SJSA1 (cell line): ENCODE measurements at places on chromosomes 2 and 18.

DNA sequence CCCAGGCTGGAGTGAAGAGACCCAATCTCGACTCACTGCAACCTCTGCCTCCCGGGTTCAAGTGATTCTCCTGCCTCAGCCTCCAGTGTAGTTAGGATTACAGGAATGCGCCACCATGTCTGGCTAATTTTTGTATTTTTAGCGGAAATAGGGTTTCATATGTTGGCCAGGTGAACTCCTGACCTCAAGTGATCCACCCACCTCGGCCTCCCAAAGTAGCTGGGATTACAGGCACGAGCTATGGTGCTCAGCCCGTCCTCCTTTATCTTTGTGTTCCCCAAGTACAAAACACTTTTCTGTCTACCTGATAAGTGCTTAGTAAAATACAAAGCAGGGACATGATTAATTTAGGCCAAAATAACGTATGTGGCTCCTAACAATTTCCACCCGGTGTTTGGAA is 91.2 kb upstream of the STK17B start:
- DNase-seq, result no peak

- DNase-seq, result no peak
Observed at GRCh38 chr2:124804014-124804940, 779.2 kb downstream of the CNTNAP5 start.

- DNase-seq, result no peak
Observed at GRCh38 chr2:206875701-206876100, 63.6 kb upstream of the CPO start.

GRCh38 chr18:79274823-79275222 is 120.9 kb upstream of the NFATC1 start:
- no peak for DNase-seq

DNA sequence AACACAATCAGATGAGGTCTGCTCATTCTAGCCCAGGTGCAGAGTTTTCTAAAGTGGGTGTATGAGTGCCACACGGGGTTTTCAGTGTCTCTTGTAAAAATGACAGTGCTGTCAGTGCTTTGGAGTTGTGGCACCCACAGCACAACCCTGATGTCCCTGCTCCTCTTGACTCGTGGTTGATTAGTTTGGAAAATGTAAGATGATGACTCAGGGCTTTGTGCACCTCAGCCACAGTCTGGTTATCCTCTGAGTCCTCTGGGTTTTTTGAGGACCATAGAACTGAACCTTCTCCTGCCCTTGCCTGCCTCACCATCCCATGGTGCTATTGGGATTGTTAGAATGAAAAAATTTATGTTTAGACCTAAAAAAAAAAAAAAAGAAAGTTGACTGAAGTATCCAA is 105.6 kb downstream of the MYO1B start:
- DNase-seq, result no peak

DNA sequence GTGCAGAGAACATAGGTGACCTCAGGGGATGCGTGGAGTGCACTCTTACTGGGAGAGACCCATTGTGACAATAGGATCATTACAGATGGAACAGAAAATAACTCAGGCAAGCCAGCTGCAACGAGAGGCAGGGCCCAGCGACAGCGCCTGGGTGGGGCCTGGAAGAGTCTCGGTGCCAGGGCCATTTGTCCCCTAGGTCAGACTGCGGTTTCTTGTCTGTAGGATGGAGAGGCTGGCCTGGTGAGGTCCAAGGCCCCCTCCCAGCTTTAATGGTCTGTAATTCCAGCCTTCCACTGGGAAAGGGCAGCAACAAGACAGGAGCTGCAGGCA is 208.6 kb upstream of the APCDD1 start:
- DNase-seq, result no peak

DNA sequence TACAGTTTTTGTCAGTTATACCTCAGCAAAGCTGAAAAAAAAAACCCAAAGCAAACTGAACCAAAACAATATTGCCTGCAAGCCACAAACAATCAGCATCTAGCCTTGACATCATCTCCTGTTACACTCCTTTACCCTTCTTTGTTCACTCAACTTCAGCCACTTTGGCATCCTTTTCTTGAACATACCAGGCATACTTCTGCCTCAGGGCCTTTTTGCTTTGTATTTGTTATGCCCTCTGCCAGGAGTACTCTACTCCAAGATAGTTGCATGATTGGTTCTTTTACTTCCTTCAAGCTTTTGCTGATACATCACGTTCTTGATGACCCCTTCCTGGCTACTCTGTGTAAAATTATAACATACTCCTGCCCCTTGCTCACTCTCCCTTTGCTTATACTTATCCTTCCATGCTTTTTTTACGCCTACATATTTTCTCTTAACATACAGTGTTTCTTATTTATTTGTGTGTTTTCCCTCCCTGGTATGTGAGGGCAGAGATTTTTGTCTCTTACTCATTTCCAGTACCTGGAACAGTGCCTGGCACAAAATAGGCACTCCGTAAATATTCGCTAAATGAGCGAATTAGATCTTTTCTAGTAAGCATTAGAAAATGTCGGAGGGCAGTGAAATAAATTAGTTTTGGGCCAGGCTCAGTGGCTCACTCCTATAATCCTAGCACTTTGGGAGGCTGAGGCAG is 12.7 kb downstream of the ABI2 start:
- DNase-seq, result peak; percentile 81

DNA sequence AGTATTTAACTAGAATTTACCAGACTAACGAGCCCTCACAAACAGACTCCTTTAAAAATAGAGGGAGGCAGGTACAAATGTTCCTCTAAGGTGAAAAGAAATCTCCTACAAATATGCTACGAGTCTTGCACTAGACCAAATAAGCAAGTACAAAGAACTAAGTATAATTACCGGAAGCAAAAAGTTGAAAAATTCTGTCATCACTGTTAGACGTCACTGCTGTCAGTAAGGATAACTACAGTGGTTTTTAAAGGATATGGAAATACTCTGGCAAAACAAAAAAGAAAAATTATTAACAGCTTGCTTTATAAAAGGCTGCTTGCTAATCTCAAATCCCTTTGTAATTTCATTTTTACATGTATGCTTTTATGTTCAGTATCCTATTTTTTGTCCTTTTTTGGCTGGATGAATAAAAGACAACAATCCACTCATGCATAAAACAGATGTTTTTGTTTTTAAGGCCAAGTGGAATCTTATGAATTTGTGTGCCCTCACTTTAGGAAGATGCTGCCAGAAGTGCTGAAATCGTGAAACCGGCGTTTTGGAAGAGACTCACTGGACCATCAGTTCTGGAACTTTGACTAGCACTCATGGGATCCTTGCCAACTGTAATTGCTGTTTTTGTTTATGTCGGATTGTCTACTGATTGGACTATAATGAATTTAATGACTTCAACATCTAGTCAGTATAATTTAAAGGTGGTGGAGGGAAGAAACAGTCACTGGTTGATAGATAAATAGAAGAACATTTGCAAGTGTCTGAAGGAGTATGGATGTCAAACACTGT is 6.7 kb downstream of the ZNF521 start:
- DNase-seq, result no peak

DNA sequence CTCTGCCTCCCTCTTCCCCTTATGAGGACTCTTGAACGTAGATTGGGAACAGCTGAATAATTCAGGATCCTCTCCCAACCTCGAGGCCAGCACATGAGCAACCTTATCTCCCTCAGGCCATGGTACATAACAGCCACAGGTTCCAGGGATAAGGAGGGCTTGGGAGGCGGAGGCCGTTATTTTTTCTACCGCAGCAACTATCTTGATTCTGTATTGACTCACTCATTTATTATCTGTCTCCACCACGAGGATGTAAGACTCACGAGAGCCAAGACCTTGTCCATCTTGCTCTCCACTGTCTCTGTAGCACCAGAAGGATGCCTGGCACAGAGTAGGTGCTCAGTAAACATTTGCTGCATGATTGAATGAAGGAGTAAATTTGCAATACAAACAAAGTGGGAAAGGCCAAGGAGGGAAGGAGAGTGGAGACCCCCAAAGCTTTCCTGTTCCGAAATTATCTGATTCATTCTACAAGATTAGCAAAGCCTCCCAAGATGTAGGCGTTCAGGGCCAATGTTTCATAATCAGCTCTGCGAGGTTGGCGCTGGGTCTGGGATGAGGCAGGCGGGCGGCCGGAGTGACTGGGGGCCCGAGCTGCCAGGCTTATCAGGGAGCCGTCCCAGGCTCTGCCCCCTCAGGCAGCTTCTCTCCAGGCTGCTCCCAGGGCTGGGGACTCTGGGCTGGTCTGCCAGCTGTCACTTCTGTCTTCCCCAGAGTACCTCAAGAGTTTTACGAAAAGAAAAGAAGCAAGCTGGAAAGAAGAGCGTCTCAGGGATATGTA is 31.6 kb downstream of the INPP5D start:
- no peak for DNase-seq

- no peak for DNase-seq
Observed at GRCh38 chr2:149158957-149159356, 120.5 kb downstream of the LYPD6B start.

DNA sequence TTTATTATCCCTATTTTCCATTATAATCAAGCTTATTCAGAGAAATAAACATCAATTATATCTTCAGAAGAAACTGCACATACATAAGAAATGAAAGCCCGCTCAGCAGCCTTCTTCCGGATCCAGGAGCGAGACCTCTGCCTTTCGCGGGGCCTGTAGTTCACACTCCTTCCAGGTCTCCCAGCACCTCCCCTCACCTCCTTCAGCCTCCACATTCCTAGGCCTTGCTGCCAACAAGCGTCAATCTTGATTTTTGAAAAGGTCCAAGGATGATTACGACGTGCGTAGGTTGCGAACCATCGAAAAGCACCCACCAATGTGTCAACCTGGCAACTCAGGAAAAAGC is 355 bp upstream of the KIDINS220 start:
- DNase-seq, result no peak

GRCh38 chr2:103402944-103403343 is 641.1 kb downstream of the TMEM182 start:
- no peak for DNase-seq

GRCh38 chr2:102796337-102796736 is 34.5 kb downstream of the TMEM182 start:
- DNase-seq, result no peak

DNA sequence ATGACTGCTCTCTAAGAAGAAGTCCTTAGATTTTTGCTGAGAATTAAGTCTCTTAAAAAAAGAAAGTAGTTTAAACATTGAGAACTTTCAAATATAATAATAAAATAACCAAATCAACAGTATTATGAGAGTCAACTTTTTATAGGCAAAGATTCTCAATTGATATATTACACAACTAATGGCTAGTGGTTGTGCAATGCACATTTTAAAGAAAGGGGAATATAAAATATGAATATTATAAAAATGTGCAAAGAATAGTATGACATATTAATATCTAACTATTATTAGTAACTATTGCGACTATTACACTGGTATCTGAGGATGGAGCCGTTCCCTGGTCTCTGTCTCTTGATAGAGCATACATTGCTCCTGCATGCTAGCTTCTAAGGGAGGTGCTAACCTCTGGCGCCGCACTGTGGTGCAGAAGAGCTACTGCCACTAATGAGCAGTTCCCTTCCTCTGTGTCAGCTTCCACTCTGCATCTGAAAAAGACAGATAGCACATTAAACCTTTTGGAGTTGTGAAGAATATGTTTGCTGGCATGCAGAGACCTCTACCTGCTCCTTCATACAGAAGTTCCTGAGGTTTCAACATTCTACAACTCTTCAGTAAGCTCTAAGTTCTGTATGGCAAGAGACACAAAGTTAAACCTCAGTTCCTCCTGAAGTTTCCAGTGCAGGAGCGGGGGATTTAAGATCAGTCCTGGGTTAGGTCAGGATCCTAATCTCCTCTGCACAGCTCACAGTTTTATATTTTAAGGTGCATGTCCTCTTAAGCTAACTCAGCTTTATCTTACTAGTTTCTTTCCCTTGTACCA is 3.5 kb upstream of the SLC9A2 start:
- peak; percentile 57 for DNase-seq

- DNase-seq, result no peak
Observed at GRCh38 chr2:237971661-237972060, 4.8 kb downstream of the UBE2F start.

- no peak for DNase-seq
Observed at GRCh38 chr2:38190542-38191218, 114.7 kb upstream of the CYP1B1 start.

DNA sequence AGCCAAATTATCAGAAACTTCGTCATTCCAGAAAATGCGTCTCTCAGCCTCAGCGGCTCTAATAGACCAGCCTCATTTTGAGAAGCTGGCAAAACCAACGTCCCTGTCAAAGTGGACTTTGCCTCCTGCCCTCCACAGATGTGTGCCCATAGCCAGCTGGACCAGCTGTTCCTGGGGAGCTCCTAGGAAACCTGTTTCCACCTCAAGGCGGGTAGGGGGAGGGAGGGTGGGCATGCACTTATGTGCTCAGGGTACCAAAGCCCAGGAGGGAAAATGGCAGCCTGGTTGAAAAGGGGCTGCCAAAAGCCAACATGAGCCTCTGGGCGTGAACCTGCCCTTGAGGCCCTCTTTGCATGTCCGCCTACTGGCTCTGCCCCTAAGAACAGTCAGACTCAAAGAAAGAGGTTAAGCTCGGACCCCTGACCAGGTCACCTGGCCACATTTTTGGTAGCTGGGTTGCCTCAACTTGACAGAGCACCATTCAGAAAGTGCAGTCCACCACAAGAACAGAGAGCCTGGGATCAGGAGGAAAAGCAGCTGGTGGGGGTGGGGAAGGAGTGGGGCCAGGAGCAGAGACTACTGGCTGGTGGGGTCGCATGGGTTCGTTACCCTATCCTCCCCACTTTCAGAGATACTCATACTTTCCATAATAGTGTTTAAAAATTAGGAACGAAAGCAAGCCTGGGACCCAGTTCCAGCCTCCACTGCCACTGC is 3.5 kb downstream of the PER2 start:
- DNase-seq, result no peak

DNA sequence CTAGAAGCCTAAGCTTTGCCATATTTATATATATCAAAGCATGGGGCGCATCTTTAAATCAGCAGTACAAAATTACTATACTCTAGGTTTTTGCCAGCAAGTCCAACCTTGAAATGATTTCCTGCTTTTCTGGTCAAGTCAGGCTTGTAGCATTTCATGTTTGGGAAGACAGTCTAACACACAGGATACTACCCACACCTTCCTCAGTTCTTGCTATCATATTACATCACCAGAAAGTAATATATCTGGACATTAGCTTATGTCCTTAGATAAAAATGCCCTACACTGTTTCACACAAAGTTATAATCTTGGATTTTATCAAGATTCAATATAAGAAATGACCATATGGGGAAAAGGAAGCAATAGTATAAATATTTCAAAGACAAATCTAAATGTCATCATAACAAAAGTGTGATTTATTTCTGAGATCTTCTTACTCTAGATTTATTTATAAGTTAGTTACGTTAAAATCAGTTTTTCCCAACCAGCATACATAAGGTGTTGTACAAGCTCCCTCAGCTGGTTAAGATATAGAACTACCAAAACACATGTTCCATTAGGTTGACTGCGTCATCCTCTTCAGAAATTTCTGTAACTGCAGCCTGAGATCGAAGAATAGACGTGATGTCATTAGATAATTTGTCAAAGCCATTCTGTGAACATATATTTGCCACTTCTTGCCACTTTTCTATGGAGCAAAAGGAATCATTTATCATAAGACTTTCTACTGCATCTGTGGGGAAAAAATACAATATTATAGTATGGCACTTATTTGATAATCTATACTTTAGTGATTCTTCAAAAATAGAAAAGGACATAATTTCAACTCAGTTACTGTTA is 56.6 kb downstream of the CLHC1 start:
- peak; percentile 38 for DNase-seq

GRCh38 chr2:230680463-230681170 is 32.0 kb upstream of the CAB39 start:
- no peak for DNase-seq

GRCh38 chr18:58807766-58808165 is 56.9 kb upstream of the ZNF532 start:
- DNase-seq, result no peak

GRCh38 chr2:239441261-239442078 is 40.6 kb upstream of the HDAC4 start:
- DNase-seq, result no peak

- DNase-seq, result no peak
Observed at GRCh38 chr2:47607680-47608061, 175.3 kb upstream of the MSH6 start.
